Anterior cingulate cortex (tissue), 58 donors: ENCODE measurements at places on chromosomes 5 and 9.

DNA sequence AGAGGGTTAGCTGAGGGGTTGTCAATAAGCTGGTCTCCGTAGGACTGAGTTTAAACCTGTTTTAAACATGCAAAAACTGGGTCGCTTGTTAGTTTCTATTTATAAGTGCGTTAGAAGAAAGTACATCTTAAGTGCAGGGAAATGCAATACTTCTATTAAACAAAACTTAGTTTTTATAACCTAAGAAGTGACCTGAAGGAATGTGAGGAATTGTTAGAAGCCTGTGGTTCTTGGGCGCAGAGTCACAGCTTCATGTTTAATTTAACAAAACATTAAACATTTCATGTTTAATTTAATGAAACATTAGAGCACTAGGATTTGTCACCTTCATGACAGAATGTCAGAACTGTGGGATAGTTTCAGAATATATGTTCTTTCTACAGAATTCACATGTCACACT is 469.2 kb upstream of the WWC1 start:
- DNase-seq = no peak

DNA sequence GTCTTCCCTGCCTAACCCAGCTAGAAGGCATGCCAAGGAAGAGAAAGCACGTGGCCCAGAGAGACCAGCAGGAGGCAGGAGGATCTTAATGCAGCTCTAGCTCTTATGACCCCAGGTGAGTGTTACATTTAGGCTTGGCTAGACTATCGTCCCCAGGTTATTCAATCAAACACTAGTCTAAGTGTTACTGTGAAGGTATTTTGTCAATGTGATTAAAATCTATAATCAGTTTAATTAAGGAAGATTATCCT is 483.7 kb downstream of the BNC2 start:
- no peak for DNase-seq

DNA sequence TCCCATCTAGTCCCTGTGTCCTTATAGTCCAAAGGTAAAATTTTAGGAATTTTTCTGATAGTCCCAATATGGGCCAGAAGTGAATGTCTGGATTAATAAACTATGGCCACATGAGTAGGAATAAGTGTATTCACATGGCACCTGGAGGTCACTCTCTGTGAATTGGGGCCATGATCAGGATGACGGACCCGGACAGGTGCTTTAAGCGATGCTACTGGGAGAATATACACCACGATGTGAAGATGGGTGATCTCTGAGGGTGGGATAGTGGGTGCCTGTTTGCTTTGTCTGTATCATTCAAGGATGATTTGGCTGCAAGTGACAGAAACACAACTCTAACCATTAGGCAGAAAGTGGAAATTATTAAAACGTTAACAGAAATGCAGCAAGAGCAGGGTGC is 101.2 kb downstream of the UGCG start:
- no peak for DNase-seq

- DNase-seq = no peak
Observed at GRCh38 chr5:88145221-88145610, 123.4 kb downstream of the TMEM161B start.

DNA sequence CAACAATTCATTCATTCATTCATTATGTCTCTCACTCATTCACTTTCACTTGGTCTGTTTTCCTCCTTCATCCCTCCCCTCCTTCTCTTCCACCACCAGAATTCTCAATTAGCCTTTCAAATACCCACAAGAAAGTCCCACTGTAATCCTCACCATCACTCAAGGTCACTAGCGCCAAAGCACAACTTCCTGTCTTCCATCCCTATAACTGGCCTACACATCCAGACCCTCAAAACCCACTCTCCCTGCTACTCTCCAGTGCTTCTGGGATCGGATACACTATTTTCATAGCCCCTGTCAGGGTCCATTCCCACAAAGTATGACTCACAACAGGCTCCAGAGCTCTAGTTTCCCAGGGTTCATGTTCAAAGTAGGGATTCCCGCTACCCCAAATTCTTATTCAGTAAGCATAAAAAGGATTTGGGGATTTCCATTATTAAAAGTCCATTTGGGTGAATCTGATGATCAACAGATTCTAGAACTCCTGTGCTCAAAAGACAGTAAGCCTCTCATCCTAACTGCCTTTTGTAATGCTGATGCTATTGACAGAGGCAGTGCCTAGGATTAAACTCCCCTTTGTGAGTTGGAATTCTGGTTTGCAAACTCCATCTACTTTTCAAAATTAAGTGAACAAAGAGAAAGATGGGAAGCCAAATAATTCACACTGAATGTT is 250.9 kb downstream of the SEMA5A start:
- no peak for DNase-seq
